BE2C (cell line): ENCODE measurements at places on chromosomes 3 and 15.

- DNase-seq: no peak
Measured at GRCh38 chr3:73141525-73141924, 80.1 kb downstream of the EBLN2 start.

GRCh38 chr3:135503760-135504686 is 461.5 kb upstream of the PPP2R3A start:
- peak; percentile 80 for DNase-seq

DNA sequence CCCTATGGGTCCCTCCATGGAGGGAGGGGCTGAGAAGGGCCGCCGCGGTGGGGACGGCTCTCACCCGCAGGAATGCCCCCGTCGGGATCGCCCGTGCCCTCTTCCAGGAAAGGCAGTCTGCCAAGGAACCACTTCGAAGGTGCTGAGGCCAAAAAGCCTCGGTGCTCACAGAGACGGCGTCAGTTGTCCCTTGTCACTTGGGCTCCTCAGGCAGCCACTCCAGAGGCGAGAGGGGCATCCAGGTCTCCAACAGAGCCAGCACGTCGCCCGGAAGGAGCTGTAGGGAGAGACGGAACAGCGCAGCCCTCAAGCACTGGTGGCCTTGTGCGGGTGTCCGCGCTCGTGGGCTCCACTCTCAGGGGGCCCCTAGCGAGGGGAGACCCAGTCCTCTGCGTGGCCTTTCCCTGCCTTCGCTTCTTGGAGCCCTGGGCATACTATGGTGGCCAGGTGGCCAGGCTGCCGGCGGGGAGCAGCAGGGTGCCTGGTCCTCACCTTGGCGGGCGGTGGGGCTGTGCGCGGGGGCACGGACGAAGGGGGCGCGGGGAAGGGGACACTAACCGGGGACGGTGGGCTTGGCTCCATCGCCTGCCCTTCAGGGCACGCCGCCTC is 994 bp downstream of the MESP1 start:
- DNase-seq: no peak

GRCh38 chr3:52231502-52232278 is 6.2 kb upstream of the TLR9 start:
- DNase-seq: peak; percentile 82

DNA sequence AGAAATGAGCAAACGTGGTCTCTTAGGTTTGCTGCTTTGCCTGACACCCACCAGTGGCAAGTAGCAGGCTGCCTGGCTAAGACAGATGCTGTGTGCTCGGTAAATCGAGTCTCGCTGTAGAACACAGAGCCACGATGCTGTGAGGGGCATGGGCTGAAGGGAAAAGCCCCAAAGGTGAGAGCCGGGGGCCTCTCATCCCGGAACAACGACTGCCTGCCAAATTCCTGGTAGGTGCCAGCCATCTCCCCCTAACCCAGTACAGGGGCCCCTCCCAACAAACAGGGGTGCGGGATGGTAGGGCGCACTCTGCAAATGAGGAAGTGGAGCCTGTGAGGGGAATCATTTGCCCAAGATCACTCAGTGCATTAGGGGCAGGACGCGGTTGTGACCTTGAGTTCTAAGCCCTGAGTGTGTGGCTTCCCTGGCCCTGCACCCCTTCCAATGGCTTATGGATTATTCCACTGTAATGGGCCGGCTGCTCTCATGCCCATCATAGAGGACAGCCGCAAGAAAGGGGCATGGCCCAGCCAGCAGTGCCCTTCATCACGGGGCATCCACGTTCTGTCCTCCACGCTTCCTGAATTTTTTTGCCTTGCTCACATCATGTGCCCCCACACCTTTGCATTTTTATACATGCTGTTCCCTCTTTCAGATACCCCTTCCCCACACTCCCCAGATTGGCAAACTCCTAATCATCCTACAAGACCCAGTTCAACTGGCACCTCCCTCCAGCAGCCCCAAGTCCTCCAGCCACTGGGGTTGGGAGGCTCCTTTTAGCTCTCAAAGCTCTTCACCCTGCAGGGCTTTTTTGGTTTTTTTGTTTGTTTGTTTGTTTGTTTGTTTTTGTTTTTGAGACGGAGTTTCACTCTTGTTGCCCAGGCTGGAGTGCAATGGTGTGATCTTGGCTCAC is 125.4 kb downstream of the NUP210 start:
- no peak for DNase-seq
